ENCODE measurements at places on chromosomes 16 and 17.

DNA sequence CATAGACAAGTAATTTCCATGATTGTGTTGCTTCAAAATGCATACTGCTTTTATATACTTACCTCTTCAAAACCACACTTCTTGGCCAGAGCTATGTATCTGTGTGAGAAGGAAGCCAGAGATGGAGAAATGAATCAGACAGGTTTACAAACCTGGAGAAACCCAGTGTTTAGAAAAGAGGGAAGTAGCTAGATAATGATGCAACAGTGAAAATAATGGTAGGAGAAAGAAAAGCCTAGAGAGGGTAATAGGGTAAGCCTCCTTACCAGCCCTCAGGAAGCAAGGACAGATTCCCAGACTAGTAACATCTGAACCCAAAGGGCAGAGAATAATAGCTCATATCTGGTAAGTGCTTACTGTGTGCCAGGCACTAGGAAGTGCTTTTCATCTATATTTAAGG lies 250.3 kb upstream of the CDH11 start:
- H3K36me3 ChIP-seq = no peaks in the 10 kb centered on the region
- H3K4me3 ChIP-seq = no peak overlapping the region
- DNase-seq = no peak
- no peak overlapping the region for H3K27ac ChIP-seq

GRCh38 chr17:80709090-80709695 lies 164.6 kb downstream of the RPTOR start:
- DNase-seq = no peak
- H3K4me1 ChIP-seq = peaks cover 6% of the 10 kb centered on the region
- H3K4me3 ChIP-seq = no peak overlapping the region
- peaks cover 5% of the 10 kb centered on the region for H3K36me3 ChIP-seq
- no peaks in the 10 kb centered on the region for H3K27me3 ChIP-seq
- H3K27ac ChIP-seq = no peak overlapping the region

DNA sequence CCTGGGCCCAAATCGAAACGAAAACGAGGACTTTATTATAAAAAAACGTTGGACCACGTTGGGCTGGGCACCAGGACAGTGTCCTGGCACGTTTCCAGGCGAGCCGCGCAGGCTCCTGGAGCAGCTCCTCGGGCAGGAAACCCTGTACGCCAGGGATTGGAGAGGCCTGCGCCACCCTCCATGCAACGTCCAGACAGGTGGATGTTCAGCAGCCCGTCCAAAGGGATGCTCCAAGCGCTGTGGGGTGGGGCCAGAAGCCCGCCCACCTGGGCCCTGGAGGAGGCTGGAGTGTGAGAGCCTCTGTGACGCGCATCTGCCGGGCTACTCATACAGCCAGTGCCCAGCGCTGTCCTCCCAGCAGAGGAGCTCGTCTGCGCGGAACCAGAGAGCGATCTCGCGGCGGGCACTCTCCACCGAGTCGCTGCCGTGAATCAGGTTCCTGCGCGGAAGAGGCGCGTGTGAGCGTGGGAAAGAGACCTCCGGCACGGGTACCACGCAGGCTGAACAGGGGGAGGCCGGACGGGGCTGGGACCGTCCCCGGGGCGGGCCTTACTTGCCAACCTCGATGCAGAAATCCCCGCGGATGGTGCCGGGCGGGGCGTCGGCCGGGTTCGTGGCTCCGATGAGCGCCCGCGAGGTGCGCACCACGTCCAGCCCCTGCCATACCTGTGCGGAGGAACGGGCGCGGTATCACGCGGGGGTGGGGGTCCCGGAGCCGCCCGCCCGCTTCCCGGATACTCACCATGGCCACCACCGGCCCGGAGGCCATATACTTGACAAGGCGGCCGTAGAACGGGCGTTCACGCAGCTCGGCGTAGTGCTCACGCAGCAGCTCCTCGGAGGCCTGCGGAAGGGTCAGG lies 785 bp downstream of the NME3 start:
- H3K27me3 ChIP-seq = no peaks in the 10 kb centered on the region
- no peak overlapping the region for H3K27ac ChIP-seq
- H3K4me3 ChIP-seq = peak overlapping the region; percentile 76
- DNase-seq = peak; percentile 85
- no peaks in the 10 kb centered on the region for H3K4me1 ChIP-seq

- peak overlapping the region; percentile 45 for H3K4me3 ChIP-seq
- H3K4me1 ChIP-seq = no peaks in the 10 kb centered on the region
- DNase-seq = peak; percentile 86
- no peak overlapping the region for H3K27ac ChIP-seq
Measured at GRCh38 chr16:29876594-29877249, 13.7 kb upstream of the CDIPT start.

GRCh38 chr17:60920107-60920506 lies 242.5 kb downstream of the BCAS3 start:
- DNase-seq = no peak
- H3K36me3 ChIP-seq = no peaks in the 10 kb centered on the region
- no peak overlapping the region for H3K27ac ChIP-seq
- no peaks in the 10 kb centered on the region for H3K27me3 ChIP-seq
- no peaks in the 10 kb centered on the region for H3K4me1 ChIP-seq

GRCh38 chr17:81930142-81931125 lies 2.9 kb upstream of the MAFG start:
- H3K4me3 ChIP-seq = no peak overlapping the region
- no peak overlapping the region for H3K27ac ChIP-seq
- peaks cover 11% of the 10 kb centered on the region for H3K4me1 ChIP-seq
- peaks cover 3% of the 10 kb centered on the region for H3K36me3 ChIP-seq

DNA sequence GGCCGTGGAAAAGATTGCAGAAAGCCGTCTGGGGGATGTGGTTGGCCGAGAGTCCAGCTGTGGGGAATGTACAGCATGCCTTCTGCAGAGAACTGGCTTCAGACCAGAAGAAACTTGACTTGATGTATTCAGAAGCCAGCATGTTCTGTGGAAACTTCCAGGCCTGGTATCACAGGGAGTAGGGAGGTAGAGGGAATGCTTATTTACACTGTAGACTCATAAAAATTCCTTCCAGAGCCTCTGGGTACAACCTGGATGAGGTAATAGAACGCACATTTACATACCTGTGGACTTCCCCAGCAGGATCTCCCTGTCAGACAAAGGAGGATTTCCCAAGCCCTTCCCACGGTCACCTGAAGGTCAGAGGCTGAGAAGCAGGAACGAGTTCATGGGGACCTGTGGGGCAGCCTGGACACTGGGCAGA lies 11.8 kb upstream of the GAS7 start:
- no peak overlapping the region for H3K4me3 ChIP-seq
- no peak overlapping the region for H3K27ac ChIP-seq
- H3K36me3 ChIP-seq = no peaks in the 10 kb centered on the region
- no peaks in the 10 kb centered on the region for H3K27me3 ChIP-seq
- H3K4me1 ChIP-seq = no peaks in the 10 kb centered on the region
